ENCODE measurements at places on chromosomes 13 and 19.

DNA sequence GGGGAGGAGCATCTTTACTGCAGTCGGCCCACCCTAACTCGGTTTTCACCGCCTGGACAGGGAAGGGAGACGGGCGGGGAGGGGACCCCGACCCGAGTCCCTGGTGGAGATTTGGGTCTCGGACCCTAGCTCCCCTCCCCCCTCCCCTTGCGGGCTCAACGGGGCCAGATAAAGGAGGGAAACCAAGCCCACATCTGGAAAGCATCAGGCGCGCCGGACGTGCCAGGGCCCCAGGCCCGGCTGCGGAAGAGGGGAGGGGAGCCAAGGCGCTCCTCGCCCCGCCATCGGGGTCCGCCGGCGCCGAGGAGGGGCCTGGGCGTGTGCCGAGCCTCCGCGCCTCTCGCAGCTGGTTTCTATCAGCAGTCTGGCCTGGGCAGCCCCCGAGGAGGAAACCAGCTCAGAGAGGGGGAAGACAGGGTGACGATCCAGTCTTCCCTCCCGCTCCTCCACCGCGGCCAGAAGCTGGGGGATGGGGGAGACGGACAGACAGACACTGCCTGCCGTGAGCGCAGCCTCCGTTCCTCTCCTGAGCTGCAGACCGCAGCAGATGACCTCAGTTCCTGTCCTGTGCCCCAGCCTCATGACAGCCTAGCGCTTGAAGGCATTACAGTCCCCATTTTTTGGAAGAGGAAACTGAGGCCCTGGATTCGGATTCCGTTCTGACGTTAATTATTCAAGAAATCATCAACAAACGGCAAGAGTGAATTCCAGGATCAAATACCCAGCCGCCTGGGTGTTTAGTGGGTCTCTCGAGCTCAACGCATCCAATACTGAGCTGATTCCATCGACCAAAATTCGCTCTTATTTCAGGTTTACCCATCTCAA is 3.6 kb upstream of the GNG8 start:
- no peak for DNase-seq

GRCh38 chr19:2354670-2355069 is 5.4 kb upstream of the TMPRSS9 start:
- DNase-seq = no peak

DNA sequence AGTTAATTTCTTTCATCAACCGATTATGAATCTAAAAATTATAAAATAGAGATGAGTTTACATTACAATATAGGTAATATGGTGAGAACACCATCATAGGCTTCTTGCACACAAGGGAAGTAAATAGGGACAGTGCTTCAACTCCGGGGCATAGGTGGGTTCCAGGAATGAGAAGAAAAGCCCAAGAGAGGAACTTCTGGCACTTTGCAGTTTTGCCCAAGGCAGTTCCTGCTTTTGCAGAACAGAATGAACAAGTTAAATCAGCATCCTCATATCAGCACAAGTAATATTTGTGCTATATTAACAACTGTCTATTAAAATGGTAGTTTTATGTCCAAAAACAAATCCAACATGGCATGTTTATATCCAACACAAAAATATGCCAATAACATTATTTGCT is 60.1 kb downstream of the DACH1 start:
- DNase-seq = no peak

DNA sequence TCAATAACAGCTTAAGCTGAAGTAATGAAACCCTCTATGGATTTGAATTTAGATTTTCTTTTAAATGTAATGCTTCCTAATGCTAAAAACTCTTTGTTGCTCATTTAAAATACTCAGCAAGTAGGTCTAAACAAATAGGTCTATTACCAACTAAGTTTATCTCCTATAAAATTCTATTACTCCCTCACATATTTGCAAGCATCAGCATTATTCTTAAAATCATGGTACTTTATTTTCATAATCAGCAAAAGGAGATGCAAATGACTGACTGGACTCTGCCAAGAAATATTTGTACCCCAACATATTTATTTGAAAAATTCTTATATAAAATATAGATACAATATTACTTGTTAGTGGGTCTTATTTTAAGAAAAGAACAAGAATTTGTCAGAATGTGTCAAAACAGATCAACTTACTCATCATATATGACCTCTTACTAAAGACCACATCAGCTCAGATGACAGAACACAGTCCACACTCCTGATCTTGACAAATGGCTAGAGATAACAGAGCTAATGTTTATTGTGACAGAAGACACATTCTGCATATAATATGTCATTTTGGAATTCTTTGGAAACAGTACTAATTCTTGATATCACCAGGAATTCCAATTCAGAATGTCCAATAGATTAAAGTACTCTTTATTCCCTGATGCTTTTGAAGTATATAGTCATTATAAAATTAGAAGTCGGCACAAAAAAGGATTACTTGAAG is 704.6 kb upstream of the PCDH9 start:
- no peak for DNase-seq

- no peak for DNase-seq
Measured at GRCh38 chr13:39306639-39307589, 268.7 kb downstream of the NHLRC3 start.

DNA sequence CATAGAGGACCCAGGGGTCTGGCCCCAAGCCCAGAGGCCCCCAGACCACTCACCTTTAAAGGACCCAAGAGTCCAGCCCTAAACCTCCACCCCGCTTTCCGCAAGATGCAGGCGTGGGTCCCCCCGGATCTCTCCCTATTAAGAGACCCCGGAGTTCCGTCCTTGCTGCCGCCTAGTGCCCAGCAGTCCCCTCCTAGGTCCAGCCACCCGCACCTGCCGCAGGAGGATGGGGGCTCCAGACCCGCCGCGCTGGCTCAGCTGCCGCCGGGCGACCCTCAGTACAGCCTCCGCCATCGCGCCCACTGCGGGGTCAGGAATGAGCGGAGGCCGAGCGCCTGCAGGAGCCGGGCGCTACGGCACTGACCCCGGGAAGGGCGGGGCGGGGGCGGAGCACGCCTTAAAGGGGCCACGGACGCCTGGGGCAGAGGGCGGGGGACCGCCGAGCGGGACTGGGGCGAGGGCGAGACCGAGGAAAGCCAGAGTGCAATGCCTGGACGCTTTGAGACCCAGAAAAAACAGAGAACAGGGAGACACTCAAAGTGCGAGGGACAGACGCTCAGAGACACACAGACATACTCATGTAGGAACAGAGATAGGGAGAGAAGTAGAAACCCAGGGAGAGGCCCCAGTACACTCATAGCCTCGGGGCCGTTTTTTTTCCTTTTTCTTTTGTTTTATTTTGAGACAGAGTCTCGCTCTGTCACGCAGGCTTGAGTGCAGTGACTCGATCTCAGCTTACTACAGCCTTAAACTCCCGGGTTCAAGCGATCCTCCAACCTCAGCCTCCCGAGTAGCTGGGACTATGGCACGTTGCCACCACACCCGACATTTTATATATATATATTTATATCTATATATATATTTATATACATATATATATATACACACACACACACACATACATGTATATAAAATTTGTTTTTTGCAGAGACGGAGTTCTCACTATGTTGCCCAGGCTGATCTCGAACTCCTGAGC is at the start of gene ETHE1:
ETHE1 (minus strand) TSS at position 318 of the 976 bp plus-strand sequence; CDS start at position 294, 24 bp downstream.
- DNase-seq = peak; percentile 79

- DNase-seq = no peak
Measured at GRCh38 chr19:33226550-33227241, 1.0 kb upstream of the SLC7A10 start.

GRCh38 chr13:24249624-24250023 is 59.8 kb upstream of the C1QTNF9 start:
- no peak for DNase-seq

- DNase-seq = no peak
Measured at GRCh38 chr19:41447732-41448332, 4.9 kb downstream of the ERICH4 start.

- no peak for DNase-seq
Measured at GRCh38 chr19:58450856-58451357, 515 bp upstream of the ZNF324B start.

GRCh38 chr13:93774506-93774905 is 547.9 kb downstream of the GPC6 start:
- DNase-seq = no peak

- peak; percentile 66 for DNase-seq
Measured at GRCh38 chr19:34430738-34431625, 2.8 kb downstream of the UBA2 start.

GRCh38 chr19:29667901-29668341 is 2.7 kb downstream of the PLEKHF1 start:
- no peak for DNase-seq

- no peak for DNase-seq
Measured at GRCh38 chr19:45322311-45322710, 364 bp downstream of the CKM start.

DNA sequence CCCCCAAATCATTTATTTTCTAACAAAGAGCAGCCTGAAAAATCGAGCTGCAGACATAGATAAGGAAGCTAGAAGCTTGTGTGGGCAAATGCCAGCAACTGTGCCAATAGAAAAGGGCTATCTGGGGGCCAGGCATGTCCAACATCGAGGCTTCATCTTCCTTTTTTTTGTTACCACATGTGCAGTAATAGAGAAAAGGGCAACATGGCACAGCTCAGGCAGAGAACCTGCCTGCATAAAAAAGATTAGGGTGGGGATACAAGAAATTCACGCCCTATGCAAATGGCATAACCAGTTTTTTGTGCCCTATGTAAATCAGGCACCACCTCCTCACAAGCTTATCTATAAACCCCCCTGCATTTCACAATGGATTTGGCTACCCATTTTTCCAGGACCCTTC is 60.4 kb upstream of the ABCC4 start:
- no peak for DNase-seq

DNA sequence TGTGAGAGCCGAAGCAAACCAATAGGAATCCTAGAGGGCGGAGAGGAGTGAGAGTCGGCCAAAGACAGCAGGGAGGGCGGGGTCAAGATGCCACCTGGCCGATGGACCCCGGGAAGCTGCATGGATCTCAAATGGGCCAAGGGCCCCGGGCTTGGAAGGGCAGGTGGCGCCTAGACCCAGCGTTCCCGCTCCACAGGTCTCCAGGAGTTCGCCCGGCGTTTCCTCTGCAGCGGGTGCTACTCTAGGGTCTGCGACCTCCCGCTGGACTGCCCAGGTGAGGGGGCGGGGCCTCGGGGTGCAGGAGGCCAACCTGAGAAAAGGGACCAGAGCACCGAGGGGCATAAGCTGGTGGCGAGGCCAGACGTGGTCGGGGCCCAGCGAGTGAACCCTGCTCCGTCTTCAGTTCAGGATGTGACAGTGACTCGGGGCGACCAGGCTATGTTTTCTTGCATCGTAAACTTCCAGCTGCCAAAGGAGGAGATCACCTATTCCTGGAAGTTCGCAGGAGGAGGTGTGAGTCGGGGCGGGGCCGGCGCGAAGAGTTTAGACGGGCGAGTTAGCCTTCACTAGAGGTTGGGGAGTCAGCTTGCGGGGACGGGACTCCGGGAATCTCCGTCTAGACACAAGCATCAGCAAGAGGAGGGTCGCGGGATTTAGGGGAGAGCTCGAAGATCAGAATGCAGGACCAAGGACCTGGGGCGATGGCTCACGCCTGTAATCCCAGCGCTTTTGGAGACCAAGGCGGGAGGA is 9.9 kb downstream of the SPACA6 start:
- DNase-seq = no peak

GRCh38 chr13:109870696-109871370 is 84.5 kb upstream of the IRS2 start:
- DNase-seq = peak; percentile 26

All from RWPE1 (cell line).